Aortic smooth muscle cell (primary cell): ENCODE measurements at places on chromosomes 5 and 9. TPM values are rescaled to one million over a fixed set of nuclear protein-coding genes. Genes with fewer than 3 reads are reported as not detected.

DOLK gene
- total RNA-seq = 28.4 and 30.3 TPM in 2 replicates

LECT2 gene
- not detected in 2 replicates for total RNA-seq

PNPLA7 gene
- 1.3 and 1.7 TPM in 2 replicates for total RNA-seq

NUTM2F gene
- total RNA-seq = not detected in 2 replicates

CDC25C gene
- total RNA-seq = 3.0 and 4.9 TPM in 2 replicates

TMEFF1 gene
- 0.87 and 1.1 TPM in 2 replicates for total RNA-seq

MXD3 gene
- 10.4 and 14.7 TPM in 2 replicates for total RNA-seq

C9orf153 gene
- 0.25 and 0.26 TPM in 2 replicates for total RNA-seq

ANKRD31 gene
- total RNA-seq = 0.06 and 0.13 TPM in 2 replicates

PCDHB12 gene
- 0.25 and 0.40 TPM in 2 replicates for total RNA-seq

TRPM3 gene
- total RNA-seq = 3.3 and 10.9 TPM in 2 replicates

KCNN2 gene
- total RNA-seq = under 0.01 and 0.25 TPM in 2 replicates

FAM221B gene
- not detected in 2 replicates for total RNA-seq

RASGRF2 gene
- 2.0 and 2.7 TPM in 2 replicates for total RNA-seq

ANKRD20A1 gene
- 0.12 and 0.53 TPM in 2 replicates for total RNA-seq

NREP gene
- total RNA-seq = 15.1 and 22.4 TPM in 2 replicates

PAXX gene
- total RNA-seq = 11.6 and 15.6 TPM in 2 replicates

EFNA5 gene
- total RNA-seq = 11.9 and 18.2 TPM in 2 replicates

SLC36A3 gene
- not detected in 2 replicates for total RNA-seq

FOXD4 gene
- total RNA-seq = 0.06 and 0.13 TPM in 2 replicates

ARSI gene
- 0.13 and 0.19 TPM in 2 replicates for total RNA-seq

ADCY2 gene
- total RNA-seq = under 0.01 TPM in 2 replicates

ZNF608 gene
- 7.7 and 17.3 TPM in 2 replicates for total RNA-seq

SPINK13 gene
- total RNA-seq = not detected in 2 replicates

KIF12 gene
- not detected in 2 replicates for total RNA-seq

PRLR gene
- total RNA-seq = under 0.01 and 0.26 TPM in 2 replicates

CER1 gene
- total RNA-seq = not detected in 2 replicates

RNF14 gene
- 76.2 and 91.0 TPM in 2 replicates for total RNA-seq

SLC1A3 gene
- total RNA-seq = 0.13 and 0.19 TPM in 2 replicates

SHOC1 gene
- total RNA-seq = not detected in 2 replicates

IRX1 gene
- total RNA-seq = 0.50 and 0.53 TPM in 2 replicates

RXRA gene
- total RNA-seq = 13.6 and 13.8 TPM in 2 replicates

CBY3 gene
- 0.12 TPM in 1 of 2 replicates, not detected in the other for total RNA-seq

KIAA0825 gene
- 4.1 and 4.7 TPM in 2 replicates for total RNA-seq

GABRA6 gene
- total RNA-seq = not detected in 2 replicates

FIBCD1 gene
- 0.26 and 0.50 TPM in 2 replicates for total RNA-seq

GADD45G gene
- 0.31 and 0.53 TPM in 2 replicates for total RNA-seq

GAS1 gene
- 5.5 and 5.7 TPM in 2 replicates for total RNA-seq

ELAVL2 gene
- total RNA-seq = 0.12 and 0.13 TPM in 2 replicates

MEF2C gene
- 45.7 and 80.8 TPM in 2 replicates for total RNA-seq

SPINK4 gene
- total RNA-seq = not detected in 2 replicates

CMYA5 gene
- total RNA-seq = 0.26 and 0.31 TPM in 2 replicates

SLC45A2 gene
- total RNA-seq = 0.19 TPM in 1 of 2 replicates, not detected in the other

ATP10B gene
- total RNA-seq = not detected in 2 replicates
